ENCODE measurements at places on chromosomes 16 and 17.

- DNase-seq, result no peak
These were observed 2.5 kb upstream of the VASN start for GRCh38 chr16:4369007-4369733.

GRCh38 chr17:32742681-32743538, 134.0 kb downstream of the MYO1D start:
- no peak for DNase-seq

DNA sequence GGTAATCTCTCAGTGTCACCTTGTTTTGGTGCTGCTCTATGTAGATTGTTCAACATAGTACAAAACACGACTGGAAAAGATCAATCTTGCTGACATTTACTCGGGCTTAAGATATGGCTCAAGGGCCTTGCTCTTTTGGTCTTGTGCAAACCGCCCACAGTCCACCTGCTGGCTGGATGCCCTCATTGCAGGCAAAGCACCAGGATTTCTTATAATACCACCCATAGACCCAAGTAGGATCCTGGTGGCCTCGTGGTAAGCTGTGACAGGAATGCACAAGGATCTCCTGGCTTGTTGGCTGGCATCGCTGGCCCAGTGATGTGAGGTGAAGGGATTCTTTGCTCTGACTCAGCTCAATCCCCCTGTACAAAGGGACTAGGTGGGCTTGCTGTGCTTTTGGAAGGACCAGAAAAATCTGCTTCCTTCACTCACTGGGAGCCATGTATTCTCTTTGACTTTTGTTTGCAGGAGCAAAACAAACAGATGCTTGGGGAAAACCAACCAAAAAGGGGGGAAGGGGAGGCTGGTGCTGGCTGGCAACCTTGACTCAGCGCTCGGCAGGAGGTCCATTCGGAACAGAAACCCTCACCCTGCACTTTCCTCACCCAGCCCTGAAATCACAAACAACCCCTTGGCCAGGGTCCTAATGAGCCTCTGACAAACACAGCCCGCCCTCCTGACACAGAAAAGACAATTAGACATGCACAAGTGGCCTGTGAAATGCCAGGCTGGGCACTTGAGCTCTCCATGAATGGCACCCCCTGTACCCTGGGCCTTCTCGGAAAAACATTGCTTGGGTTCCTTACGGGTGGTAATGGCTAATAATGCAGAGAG, 36.6 kb upstream of the MED9 start:
- DNase-seq, result peak; percentile 89

GRCh38 chr16:28923231-28923587, 1.8 kb downstream of the RABEP2 start:
- no peak for DNase-seq

DNA sequence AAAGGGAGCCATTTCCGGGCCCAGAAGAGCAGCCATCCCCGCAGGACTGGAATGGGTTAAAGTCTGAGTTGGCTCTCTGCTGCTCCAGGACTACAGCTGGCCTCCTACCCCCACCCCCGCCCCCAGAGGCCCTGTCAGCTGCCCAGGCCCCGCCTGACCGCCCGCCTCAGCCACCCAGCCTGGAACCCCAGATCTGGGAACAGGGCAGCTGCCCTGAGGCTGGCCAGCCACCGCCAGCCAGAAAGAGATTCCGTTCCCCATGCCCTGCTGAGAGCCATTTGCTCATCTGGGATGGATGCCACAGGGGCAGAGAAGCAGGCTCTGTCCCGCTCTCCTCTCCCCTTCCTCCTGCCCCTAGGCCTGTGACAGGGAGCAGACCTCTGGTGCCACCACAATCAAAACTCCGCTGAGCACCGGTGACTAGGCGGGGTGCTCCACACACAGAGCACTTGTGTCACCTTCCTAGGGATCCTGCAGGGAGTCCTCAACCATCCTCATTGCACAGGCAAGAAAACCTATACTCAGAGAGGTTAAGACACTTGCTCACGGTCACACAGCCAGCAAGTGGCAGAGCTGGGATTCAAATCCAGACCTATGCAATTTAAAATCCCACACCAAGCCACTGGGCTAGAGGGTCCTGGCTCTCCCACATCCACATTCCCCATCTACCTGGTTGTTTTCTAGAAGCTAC, 44.1 kb downstream of the ZNF423 start:
- no peak for DNase-seq

GRCh38 chr16:11465675-11466074, 120.4 kb downstream of the RMI2 start:
- no peak for DNase-seq

- no peak for DNase-seq
These were observed 75.4 kb downstream of the CYB561 start for GRCh38 chr17:63370696-63371095.

- DNase-seq, result no peak
These were observed 17.3 kb downstream of the COTL1 start for GRCh38 chr16:84600343-84601229.

DNA sequence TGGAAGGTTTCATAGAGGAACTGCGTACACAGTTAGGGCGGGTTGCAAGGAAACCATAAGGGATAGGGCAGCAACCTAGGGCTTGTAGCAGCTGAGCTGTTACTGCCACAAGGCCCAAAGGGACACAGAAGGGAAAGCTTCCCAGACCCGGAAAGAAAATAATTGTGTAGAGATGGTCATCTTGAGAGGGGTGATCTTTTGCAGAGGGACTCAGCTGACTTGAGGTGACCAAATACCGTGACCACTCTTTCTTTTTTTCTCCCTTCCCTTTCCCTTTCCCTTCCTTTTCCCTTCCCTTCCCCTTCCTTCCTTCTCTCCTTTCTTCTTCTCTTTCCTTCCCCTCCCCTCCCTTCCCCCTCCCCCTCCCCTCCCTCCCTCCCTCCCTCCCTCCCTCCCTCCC, 8.5 kb upstream of the CREBBP start:
- no peak for DNase-seq

GRCh38 chr17:1124896-1125787, 54.6 kb downstream of the ABR start:
- DNase-seq, result no peak

- DNase-seq, result no peak
These were observed 27.4 kb downstream of the TMEM11 start for GRCh38 chr17:21186399-21187187.

GRCh38 chr16:85350973-85351372, 238.7 kb upstream of the CIBAR2 start:
- no peak for DNase-seq

DNA sequence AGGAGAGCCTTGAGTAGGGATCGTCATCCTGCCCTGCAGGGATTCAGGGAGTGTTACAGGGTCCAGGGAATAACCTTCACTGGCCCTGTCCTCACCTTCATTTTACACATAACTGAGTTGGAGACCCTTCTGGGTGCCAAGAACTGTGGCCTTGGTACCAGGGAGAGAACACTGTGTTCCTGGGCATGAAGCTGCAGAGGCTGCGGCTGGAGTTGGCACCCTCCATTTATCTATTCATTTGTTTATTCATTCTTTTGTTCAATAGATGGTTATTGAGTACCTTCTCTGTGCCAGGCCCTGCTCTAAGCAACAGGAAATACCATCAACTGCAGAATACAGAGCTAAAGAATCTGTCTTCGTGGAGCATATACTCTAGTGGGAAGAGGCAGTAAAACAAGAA, 6.7 kb downstream of the ABCC3 start:
- DNase-seq, result no peak

DNA sequence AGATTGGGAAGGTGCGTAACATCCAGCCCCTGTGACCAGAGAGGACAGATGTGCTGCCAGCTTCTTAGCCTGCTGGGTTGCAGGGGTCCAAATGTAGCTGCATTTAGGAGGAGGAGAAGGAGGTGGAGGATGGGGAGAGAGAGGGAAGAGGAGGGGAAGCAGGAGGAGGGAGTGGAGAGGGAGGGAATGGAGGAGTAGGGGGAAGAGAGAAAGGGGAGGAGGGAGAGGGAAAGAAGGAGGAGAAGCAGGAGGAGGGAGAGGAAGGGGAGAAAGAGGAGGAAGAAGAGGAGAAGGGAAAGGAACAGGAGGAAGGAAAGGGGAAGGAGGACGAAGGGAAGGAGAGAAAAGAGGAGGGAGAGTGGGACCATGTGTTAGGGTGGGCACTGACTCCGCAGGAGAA, 108.6 kb downstream of the ABCC12 start:
- no peak for DNase-seq

DNA sequence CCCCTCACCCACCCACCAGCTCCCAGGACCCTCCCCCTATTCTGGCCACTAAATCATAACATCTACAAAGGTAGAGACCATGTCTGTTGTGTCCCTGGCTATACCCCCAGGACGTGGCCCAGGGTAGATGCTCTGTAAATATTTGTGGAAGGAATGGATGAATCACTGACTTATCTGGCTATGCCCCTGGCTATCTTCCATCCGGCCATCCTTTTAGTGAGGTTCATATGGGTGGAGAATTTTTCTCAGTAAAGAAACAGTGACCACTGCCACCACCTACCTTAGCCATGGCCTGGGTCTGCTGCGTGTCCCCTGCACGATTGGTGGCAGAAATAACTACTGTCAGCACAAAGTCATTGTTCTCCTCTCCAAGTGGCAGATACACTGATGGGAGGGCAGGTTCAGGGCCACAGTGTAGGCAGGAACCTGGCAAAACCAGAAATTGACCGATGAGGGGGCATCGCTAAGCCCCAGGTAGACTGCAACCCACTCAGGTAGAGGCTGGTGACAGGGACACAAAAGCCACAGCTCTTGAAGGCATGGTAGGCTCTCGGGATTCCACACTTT, 63.1 kb upstream of the BCO1 start:
- no peak for DNase-seq

- DNase-seq, result no peak
These were observed 167.1 kb upstream of the KIF2B start for GRCh38 chr17:53655591-53655990.

DNA sequence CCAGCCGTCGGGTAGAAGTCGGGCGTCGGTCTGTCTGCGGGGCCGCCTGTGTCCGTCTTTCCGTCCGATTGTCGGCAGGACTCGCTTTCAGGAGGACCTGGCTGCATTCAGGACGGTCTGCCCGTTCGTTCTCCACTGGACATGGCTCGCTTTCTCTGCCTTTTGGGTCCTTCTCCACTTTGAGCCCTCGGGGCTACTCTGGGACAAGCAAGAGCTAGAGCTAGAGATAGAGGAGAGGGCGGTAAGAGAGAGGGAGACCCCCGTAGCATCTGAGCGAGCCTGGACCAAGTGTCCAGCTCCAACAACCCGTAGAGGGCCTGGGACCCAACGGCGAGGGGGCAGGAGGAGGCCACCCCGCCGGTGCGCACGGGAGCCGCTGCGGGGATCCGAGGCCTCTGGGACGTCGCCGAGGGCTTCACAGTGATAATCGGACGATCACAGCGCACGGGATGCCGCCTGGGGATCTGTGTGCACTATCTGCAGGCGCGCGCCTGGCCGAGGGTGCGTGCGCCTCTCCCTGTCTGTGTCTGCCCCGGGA, 4.5 kb downstream of the TBX4 start:
- peak; percentile 60 for DNase-seq

- no peak for DNase-seq
These were observed 6.7 kb downstream of the GIP start for GRCh38 chr17:48961516-48962233.

GRCh38 chr17:73646409-73647300, 2.4 kb upstream of the SDK2 start:
- DNase-seq, result peak; percentile 45

DNA sequence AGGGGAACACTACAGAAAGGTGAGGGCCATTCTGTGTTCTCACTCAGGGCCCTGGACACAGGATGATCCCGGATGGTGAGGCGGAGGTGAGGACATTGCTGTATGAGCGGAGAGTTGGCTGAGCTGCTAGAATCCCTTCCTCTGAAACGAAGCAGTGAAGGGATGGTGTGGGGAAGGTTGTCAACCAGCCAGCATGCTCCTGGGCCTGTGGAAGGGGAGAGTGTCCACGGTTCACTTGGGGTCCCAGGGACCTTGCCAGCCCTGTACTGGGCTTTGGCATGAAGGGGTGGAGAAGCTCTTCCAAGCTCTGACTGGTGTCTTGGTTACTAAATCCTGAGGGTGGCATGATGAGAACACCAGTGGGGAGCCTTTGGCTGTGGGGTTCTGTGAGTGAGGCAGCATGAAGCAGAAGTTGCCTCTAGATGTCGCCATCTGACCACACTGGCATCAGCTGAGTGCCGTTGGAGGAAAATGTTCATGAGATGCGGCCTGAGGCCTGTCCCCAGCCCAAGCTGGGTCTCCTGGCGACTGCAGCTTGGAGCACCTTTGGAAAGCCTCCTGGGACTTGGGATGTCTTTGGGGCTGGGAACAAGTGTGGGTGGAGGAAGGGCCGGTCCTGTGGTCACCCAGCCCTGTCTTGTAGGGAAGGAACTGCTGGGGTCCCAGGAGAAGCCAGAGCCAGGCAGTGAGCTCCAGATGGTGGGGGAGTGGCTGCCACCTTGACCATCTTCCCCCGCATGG, 14.8 kb downstream of the PDP2 start:
- DNase-seq, result peak; percentile 73

DNA sequence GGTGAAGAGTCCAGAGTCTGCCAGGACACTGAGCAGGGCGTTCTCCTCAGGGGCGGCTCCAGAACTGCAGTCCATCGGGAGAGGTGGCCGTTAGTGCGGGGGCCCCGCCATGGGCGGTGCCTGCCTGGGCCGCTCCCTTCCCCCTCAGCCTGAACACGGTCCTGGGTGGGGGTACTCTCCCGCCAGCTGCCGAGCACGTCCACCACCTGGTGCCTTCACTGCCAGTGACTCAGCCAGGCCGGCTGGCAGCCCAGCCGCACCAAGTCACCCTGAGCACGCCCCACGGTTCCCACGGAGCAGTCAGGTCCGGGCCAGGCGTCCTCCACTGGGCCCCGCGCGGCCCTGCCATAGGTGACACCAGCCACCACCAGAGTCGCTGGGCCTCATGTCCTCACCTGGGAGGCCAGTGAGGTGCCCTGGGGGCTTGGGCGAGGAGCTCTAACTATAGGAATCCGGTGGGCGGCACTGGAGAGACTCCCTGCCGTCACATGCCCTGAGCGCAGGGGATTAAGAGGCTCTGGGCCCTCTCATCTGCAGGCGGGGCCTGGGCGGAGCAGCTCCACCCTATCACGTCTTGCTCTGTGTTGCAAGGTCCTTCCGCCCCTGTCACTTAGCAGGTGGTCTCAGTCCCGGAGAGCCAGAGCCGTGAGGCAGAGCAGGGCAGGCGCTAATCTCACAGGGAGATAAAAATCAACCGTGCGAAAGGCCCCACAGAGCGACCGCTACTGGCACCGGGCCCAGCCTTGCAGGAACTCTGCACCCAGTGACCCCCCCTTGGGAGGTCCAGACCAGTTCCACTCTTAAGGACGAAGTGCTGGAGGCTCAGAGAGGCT, 14.3 kb downstream of the PIEZO1 start:
- DNase-seq, result no peak

- no peak for DNase-seq
These were observed 105.2 kb downstream of the ABCA8 start for GRCh38 chr17:68849673-68850610.

All from activated CD8-positive, alpha-beta memory T cell treated with anti-CD3 and anti-CD28 coated beads, Interleukin-2, amount 50 U/mL, for 48 hours (primary cell).